ENCODE measurements at places on chromosomes 11 and 22.
A peak's percentile ranks its signal among the peaks of the same experiment; 100 is the strongest.

GRCh38 chr11:18522388-18522787 lies 4.4 kb downstream of the TSG101 start:
- no peak for DNase-seq

GRCh38 chr11:2187280-2187707 lies 15.7 kb upstream of the TH start:
- no peak for DNase-seq

DNA sequence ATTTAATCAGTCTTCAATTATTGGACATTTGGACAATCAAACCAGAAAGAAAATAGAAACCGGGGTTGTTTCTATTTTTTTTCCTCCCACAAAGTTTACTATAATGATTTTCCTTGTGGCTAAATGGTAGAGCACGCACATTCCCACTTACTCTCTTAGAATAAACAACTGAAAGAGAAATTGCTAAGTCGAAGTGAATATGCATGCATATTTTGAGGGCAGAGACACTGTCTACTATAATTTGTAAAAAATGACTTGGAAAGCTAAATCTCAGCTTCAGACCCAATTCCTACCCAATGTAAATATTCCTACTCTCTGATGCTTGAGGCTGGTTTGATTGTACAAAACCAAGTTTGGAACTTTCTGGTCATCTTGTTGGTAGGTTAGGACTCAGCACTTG lies 66.7 kb upstream of the PAX6 start:
- no peak for DNase-seq

DNA sequence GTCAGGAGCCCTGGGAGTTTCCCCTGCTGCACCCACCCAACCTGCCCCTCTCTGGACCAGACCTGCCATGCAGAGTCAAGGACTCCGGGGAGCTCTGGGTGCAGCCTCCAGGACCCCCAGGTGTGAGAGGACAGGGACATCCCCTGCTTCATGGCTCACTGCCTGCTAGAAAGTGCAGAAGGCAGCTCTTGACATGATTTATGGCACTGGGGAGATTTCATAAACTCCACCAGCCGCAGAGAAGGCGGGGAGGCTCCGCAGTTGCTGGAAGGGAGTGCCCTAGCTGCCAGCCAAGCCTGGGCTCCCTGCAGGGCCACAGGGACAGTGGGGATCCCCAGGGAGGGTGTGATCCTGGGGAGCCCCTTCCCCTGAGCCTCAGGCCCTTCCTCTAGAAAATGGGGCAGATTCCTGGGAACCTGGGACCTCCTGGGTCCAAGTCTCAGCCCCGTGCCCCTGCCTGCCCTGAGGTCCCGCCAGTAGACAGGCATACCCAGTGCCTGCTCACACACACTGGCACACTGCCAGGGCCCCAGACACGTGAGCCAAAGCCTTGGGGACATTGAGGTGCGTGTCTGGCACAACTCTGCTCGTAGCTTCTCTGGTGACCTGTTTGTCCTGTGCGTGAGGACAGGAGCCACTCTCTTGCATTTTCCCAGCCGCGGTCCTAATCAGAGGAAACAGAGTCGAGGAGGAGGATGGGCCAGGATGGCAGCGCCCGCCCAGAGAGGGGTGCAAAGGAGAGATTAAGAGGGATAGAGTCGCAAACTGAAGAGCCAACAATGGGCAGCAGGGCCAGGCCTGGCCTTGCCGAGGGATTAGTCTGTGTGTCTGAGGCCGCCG lies 13.8 kb downstream of the CABP7 start:
- DNase-seq, result no peak

GRCh38 chr11:36214480-36214879 lies 74.7 kb downstream of the COMMD9 start:
- no peak for DNase-seq

GRCh38 chr22:38967451-38968450 lies 10.3 kb downstream of the APOBEC3A start:
- no peak for DNase-seq

- DNase-seq, result no peak
Measured at GRCh38 chr22:24453853-24454252, 26.5 kb downstream of the ADORA2A start.

- peak; percentile 1 for DNase-seq
Measured at GRCh38 chr11:1875093-1875850, 16.4 kb downstream of the PRR33 start.

DNA sequence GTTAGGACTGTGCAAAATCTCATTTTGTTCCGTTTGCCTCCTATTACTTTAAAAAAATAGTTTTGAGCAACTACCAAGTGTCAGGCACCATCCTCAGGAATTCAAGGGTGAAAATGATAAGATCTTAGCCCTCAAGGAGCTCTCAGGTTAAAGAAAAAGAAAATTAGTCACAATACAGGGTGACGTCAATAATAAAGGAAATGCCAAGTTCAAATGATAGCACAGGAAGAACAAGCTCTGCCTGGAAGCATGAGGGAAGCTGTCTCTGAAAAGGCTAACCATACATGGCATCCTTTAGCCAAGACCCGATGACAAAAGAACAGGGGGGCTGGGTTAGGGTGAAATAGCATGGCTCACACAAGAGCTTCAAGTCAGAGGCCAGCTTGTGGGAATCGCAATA lies 11.1 kb upstream of the MPZL2 start:
- DNase-seq, result no peak

Measured in activated CD4-positive, alpha-beta T cell treated with anti-CD3 and anti-CD28 coated beads for 48 hours (primary cell).